ENCODE measurements at places on chromosomes 12 and 14.

- DNase-seq = no peak
These were observed 51.8 kb downstream of the MOK start for GRCh38 chr14:102252834-102253801.

- DNase-seq = no peak
These were observed 87.2 kb downstream of the C12orf75 start for GRCh38 chr12:105417732-105418131.

GRCh38 chr14:89040080-89040459, 215.6 kb downstream of the TTC8 start:
- DNase-seq = no peak

GRCh38 chr12:65430571-65431306, 152.3 kb downstream of the MSRB3 start:
- DNase-seq = no peak
